ENCODE measurements at places on chromosomes 1 and 21.

DNA sequence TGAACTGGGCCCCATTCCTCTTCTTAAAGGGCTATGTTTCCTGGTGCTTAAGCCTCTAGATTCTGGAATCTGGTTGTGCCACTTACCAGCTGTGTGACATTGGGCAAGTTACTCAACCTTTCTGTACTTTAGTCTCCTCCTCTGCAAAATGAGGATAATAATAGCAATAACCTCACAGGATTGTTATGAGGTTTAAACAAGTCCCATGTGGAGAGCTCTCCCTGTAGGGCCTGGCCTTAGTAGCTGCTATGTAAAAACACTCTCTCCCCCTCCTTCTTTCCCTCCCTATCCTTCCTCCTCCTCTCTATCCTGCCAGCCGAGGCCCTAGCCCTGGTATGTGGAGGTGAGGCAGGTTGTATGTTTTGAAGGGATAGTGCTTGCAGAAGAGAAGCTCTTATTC, 8.2 kb upstream of the PEAR1 start:
- DNase-seq = no peak

DNA sequence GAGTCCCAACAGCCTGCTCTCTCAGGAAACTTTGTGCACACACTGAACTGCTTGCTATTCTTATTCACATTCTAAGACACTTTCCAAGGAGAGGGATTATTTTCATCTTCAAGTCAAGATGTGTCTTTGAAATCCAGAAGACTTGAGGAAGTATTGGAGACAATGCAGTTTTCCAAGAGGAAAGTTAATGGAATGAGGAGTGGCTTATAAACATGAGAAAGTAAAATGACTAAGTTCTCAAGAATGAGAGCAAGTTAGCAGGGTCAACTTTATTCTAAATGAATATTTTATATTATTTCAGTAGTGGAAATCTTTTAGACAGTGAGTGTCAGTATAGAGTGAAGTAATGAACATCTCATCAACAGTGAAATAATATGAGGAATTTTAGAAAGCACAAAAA, 1239.3 kb downstream of the MRPL39 start:
- DNase-seq = no peak

- DNase-seq = peak; percentile 53
Measured at GRCh38 chr1:55337801-55338447, 122.8 kb upstream of the USP24 start.

GRCh38 chr1:221416723-221417122, 325.2 kb downstream of the DUSP10 start:
- DNase-seq = no peak

- DNase-seq = no peak
Measured at GRCh38 chr21:44057055-44057454, 44.9 kb downstream of the TRAPPC10 start.

DNA sequence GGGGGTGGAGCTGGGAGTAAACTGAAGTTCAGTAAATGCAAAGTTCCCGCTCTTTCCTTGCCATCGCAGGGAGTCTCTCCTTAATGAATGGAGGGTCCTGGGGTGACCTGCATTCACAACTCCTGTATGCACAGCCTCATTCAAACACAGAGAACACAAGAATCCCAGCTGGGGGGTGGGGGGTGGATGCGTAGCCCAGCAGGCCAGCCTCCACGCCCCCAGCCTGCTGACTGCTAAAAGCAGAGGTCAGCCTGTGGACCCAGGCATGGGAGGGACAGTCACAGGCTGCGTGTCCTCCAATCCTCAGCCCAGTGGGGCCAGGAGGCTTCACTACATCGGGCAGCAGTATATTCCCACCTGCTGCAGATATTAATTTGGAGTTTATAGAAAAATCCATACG, 263.1 kb downstream of the GRIK3 start:
- no peak for DNase-seq

DNA sequence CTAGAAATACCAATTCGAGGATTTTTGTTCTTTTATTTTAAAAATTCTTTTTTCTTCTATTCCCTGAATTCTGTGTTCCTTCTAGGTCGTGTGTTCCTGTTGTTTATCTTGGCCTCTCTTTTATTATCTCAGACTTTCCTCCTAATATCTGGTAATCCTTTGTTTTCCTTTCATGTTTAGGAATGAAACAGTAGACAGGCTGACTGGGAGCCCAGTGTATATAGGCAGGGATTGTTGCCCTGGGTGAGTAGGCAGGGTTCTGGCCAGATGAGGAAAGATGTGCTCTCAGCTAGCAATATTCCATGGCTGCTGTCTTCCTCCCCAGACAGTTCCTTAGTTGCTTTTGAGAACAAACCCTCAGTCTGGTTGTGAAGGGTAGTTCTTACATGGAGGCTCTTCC, 161.8 kb upstream of the PDE4B start:
- no peak for DNase-seq

GRCh38 chr1:58587667-58588066, 10.6 kb upstream of the TACSTD2 start:
- no peak for DNase-seq
